ENCODE measurements at places on chromosomes 2 and 18. TPM values are rescaled to one million over a fixed set of nuclear protein-coding genes. Genes with fewer than 3 reads are reported as not detected.

DNA sequence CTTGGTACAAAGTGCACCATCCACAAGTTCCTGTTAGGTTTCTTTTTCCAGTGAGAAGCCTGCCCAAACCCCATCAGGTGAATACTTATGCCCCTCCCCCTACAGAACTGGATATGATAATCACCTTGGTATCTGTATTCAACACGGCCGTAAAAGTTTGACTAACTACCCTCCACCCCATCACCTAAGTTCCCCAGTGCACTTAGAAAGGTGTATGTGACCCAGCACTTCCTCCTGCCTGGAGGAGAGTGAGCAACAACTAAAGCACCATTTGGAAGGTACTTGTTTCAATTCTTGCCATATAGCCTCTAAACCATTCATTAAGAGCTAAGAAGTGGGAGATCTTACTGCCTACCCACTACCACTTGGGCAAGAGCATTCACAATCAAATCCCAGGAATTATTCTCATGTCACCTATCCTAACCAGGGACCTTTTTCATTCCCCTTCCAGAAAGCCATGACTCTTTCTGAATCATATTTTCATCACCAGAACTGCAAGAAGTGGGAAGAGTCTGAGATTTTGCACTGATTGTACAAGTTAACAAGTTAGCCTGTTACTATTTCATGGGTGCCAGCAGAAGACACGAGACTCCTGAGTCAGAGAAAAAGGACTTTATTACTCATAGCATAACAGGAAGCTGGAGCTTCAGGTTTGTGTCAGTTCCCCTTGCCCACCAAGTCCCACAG, 53.5 kb upstream of the NDUFV2 start:
- no peak for DNase-seq

RTTN gene
- total RNA-seq, result 29.3 TPM

GRCh38 chr18:44107187-44107586, 573.5 kb upstream of the SETBP1 start:
- DNase-seq, result no peak

DNA sequence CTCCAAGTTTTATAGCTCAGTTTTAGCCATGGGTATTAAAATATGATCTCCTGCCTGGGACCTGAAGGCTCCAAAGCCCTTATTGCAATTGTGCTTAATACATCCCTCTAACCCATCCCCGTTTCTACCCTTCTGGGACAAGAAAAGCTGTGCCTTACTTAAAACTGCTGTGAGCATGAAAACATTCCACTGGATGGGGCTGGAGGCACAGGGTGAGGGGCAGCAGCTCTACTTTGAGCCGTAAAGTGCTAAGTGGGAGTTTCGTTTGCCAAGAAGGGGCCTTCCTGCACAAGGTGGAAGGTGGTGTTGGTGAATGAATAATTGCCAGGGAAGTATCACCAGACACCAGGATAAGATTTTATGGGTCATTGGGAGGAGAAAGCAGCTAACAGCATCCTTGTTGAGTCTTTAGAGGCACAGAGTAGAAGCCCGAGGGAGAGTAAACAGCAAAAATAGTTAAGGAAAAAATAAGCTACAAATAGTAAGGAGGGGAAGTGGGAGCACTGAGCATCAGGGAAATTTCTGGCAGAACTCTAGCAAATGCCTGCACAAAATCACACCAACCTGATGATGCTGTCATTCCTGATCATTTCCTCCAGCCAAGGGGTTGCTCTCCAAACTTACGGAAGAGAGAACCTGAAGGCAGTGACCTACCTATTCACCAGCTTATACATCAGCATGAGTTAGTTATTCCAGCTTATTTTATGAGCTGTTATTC, 218.4 kb downstream of the MREG start:
- DNase-seq, result no peak

TUBB8B gene
- total RNA-seq, result not detected

DNA sequence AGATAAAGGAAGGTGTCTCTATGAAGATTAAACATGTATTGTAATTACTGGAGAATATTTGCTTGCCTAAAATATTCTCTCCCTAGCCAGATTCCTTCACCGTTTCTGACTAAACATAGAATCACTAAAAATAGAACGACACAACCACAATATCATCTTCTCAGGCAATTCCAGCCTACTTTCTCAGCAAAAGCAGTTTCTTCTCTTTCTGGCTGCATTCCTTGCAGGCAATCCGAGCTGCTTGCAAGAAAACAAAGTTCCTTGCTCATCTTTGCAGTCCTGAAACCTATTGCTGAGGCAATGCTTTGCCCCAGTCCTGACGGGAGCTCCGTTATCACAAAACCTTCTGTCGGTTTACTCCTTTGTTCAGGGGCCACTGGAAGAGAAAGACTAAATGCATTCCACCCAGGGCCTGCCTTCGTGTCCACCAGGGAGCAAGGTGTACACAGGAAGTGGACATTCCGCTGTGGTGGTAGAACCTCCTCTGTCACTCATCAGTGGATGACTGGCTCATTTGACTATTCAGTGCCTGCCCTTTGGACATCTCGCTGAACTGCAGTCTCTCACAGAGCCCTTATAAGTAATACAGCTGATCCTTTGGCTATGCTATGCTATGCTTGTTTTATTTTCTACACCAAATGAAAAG, 239.2 kb upstream of the DOK6 start:
- peak; percentile 5 for DNase-seq

DNA sequence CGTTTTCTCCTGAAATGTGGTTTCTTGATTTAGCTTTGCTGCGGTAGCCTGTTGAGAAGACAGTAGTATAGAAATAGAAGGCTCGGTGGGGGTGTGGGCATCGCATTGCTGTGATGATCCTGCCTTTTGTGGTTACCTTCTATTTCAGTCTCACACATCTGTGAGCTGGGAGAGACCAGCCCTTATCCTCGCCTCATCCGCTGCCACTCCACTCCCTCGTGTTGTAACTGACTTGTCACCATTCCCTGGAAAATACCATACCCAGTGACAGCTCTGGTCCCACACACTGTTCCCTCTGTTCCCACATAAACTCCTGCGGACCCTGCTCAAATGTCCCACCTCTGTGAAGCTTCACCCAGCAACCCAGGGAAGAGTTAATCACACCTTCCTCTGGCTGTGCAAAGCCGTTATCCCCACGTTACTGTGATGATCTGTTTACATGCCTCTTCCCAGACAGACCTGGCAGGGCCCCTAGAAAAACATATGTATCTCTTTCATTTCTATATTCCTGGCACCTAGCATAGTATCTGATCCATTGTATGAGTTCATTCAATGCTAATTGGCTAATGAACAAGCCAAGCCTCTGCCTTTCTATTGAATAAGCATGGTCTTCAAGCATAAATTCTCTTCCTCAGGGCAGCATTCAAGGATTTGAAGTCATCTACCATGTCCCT, 114.6 kb downstream of the MAPK4 start:
- DNase-seq, result no peak
